Muscle of arm (tissue), 14 donors: ENCODE measurements at places on chromosomes 3 and 15. TPM values are rescaled to one million over a fixed set of nuclear protein-coding genes. Genes with fewer than 3 reads are reported as not detected.

- DNase-seq, result no peak
These were observed 56.1 kb upstream of the ACAN start for GRCh38 chr15:88747111-88747510.

The POPDC2 gene
- 16.0 TPM for polyA plus RNA-seq

DNA sequence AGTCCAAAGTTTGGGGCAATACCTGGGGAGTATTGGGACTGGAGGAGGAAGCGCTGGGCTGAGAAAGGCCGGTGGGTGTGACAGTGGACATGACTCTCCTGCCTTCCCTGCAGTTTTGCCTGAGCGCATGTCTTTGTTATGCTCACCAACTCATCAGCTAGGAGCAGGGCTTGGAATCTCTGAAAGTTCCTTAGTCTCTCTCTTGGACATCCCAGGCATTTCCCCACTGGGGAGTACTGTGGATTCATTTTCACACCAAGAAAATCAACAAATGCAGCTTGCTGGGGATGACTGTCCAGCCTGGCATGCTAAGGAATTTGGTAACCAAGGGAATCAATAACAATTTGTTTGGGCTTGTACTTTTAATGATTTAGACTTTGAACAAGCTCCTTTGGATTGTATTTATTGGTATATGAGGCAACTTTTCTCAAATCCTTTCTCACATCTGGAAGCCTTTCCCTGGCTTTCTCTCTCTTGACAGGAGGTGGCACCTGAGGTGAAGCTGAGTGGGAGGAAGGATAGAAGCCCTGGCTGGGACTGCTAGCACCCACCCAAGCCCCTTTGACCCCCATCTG lies 48.5 kb upstream of the CHST2 start:
- DNase-seq, result no peak

DNA sequence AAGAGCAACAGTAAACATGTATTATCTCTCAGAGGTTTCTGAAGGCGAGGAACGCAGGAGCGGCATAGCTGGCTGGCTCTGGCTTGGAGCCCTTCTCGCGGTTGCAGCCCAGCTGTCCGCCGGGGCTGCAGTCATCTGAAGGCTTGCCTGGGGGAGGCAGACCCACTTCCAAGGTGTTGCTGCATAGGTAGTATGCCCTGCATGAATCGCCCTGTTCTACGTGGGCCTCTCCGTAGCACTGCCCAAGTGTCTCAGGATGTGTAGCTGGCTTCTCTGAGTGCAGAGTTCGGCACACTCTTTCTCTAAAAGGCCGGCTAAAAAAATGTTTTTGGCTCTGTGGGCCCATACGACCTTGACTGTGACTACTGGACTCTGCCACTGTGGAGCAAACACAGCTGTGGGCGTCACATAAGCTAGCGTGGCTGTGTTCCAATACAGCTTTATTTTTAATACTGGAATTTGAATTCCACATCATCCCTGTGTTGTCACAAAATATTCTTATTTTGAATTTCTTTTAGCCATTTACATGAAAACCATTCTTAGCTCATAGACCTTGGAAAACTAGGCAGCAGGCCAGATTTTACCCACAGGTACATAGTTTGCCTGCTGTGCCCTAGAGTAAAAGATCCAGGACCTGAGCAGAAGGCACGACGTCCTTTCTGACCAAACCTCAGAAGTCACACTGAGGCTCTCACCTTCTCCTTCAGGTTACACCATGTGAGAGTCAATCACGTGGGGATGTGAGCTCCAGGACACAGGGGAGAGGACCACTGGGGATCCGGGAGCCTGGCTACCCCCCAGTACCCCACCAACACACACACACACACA lies 55.9 kb downstream of the PGPEP1L start:
- no peak for DNase-seq

The RASL12 gene
- 11.6 TPM for polyA plus RNA-seq

The ISLR2 gene
- polyA plus RNA-seq, result 2.8 TPM

The DAZL gene
- not detected for polyA plus RNA-seq

GRCh38 chr3:171494457-171495109 lies 34.4 kb upstream of the TNIK start:
- DNase-seq, result no peak

DNA sequence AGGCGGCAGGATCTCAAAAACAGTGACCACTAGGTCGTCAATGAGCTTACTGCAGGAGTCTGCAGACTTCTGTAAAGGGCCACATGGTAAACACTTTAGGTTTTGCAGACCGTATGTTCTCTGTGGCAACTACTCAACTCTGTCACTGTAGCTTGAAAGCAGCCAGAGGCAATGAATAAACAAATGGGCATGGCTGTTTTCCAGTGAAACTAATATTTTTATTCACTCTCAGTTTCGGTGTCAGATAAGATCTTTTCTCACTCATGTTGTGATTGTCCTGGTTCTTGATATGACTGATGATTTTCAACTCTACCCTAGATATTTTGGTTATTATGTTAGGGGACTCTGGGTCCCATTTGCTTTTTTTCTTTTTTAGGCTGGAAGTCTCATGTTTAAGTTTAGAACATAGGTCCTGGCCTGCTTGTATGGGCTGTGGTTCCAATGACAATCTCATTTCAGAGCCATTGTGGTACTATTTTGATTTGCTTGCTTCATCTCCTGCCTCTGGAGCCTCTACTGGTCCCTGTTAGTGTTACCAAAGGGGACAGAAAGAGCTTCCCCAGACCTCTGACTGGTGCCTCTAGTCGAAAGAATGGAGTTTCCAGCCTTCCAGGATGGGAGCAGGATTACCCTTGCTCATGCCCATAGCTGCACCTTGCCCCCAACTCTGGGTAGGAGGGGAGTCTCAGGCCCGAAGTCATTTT lies 222.0 kb downstream of the STT3B start:
- no peak for DNase-seq

The IL16 gene
- 8.8 TPM for polyA plus RNA-seq

DNA sequence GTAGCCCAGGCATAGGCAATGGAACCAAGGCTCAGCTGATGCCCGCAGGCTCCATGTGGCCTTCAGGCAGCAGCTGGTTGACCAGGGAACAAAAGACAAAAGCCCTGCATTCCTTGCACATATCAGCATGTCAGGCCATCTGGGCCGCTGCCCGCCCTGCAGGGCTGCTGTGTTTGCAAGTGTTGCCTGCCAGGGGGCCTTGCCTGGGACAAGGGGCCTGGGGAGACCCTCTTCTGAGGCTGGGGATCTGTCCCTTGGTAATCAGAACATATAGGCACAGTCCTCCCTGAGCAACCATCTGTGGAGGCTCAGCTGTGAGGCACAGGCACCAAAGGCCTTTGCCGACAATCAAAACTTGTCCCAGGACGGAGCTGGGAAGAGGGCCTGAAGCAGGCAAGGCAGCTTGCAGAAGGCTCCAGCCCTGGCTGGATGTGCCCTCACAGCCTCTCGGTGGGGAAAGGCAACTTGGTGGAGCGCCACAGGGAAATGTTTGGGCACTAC lies 138.2 kb downstream of the TPRA1 start:
- no peak for DNase-seq

DNA sequence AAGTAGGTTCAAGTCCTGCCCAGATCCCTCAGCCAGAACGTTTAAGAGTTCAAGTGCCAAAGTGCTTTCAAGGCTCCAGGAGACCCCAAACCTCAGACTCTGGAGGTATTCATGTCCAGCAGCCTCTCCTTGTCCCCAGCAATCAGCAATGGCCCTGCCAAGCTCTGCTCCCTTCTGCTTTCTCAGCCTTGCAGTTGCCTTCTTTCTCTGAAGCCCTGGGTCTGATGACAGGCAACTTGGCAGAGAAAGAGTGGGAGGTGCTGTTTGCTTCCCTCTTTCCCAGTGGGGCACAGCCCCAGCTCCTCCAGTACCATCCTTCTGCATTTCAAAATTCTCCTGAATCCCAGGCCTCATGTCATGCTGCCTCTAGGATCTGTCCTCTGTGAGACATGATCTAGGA lies 40.2 kb downstream of the ATP2B2 start:
- DNase-seq, result no peak

GRCh38 chr15:28106294-28107110 lies 7.4 kb upstream of the OCA2 start:
- DNase-seq, result no peak

DNA sequence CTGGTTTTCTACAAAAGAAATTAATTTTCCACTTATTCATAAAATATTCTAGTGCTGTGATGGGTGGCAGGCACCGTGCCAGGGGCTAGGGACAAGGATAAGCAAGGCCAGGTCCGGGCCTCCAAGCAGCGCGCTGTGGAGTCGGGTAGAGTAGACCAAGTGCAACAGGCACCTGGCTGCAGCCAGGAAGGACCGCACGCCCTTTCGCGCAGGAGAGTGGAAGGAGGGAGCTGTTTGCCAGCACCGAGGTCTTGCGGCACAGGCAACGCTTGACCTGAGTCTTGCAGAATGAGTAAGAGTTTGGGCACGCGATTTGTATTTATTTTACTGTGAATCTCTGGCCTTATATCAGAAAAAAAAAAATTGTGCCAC lies at the start of gene CASR:
Gene CASR, plus strand, starts transcription at position 148 of the 372 bp plus-strand sequence. CDS start 70,522 bp downstream, outside the sequence.
- no peak for DNase-seq

DNA sequence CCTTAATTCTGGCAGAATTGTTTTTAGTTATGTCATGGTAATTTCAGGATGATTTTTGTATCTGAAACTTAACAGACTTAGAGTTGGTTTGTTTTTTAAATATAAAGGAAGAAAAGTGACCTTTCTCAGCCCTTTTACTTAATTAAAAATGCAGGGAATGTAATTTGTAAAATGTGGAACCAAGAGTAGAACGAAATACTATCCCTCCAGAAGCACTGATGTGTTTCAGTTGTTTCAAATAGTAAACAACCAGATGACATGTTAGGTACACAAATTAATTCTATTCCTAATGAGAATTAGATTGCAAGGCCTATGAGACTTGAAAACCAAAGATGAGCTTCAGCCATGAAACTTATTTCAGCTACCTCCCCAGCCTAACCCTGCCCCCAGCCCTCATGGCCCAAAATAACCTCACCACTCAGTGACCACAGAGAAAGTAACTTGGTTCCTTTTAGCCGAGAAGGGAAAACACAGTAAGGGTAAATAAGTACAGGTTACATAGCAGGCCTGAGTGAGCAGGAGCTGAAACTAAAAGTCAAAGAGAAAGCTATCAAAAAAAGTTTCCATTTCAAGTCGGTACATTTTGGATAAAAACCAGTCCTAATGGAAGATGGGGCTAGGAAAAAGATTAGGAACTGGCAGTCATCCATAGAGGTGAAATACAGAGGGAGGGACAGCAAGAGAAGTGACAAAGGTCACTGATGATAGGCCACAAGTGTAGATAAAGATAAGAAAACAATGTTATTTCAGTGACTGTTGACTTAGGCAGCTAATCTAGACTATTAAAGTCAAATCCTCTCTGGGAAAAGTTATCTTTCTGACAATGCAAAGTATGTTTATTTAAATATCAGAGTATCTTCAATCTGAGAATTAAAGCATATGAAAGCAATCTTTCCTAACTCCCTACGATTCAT lies 23.2 kb downstream of the SENP8 start:
- DNase-seq, result no peak

The SLC28A1 gene
- polyA plus RNA-seq, result 0.12 TPM

The LXN gene
- polyA plus RNA-seq, result 23.3 TPM

DNA sequence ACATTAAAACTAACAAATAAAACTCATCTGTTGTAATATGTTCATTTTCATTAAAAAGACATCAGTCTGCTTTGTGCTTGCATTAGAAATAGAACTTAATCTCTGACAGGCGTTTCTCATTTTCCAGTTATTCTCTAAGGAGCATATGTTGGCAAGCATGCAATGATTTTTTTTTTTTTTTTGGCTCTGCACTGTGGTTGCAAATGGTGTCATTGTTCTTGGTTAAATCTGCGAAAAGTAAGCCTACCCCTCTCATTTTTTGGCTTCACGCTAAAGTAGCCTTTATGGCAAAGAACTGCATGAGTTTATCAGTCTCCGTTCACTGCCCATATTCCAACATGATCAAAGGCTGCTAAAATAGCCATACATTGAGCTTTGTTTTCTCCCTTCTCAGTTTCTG lies 403.2 kb downstream of the MECOM start:
- DNase-seq, result peak; percentile 59

The PRR23A gene
- polyA plus RNA-seq, result not detected

DNA sequence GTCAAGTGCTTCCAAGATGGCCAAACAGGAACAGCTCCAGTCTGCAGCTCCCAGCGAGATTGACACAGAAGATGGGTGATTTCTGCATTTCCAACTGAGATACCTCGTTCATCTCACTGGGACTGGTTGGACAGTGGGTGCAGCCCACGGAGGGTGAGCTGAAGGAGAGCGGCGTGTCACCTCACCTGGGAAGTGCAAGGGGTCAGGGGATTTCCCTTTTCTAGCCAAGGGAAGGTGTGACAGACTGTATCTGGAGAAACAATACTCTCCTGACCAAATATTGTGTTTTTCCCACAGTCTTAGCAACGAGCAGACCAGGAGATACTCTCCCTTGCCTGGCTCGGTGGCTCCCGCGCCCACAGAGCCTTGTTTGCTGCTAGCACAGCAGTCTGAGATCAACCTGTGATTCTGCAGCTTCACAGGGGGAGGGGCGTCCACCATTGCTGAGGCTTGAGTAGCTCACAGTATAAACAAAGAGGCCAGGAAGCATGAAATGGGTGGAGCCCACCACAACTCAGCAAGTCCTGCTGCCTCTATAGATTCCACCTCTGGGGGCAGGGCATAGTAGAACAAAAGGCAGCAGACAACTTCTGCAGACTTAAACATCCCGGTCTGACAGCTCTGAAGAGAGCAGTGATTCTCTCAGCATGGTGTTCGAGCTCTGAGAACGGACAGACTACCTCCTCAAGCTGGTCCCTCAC lies 293.5 kb upstream of the SUCLG2 start:
- DNase-seq, result no peak

DNA sequence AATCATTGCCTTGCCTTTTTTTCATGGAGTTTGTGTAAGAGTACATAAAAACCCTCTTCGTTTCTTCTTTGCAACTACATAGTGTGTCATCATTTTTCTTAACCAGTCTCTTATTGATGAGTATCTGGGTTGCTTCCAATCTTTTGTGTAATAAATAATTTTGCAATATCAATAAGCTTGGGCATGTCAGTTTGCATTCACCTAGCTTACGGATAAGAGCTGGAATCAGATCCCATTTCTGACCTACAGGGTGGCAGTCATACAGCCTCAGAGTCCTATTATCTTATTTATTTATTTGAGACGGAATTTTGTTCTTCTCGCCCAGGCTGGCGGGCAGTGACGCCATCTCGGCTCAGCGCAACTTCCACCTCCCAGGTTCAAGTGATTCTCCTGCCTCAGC lies 18.3 kb downstream of the ANP32A start:
- DNase-seq, result no peak

GRCh38 chr15:30872341-30872748 lies 31.4 kb upstream of the FAN1 start:
- no peak for DNase-seq

DNA sequence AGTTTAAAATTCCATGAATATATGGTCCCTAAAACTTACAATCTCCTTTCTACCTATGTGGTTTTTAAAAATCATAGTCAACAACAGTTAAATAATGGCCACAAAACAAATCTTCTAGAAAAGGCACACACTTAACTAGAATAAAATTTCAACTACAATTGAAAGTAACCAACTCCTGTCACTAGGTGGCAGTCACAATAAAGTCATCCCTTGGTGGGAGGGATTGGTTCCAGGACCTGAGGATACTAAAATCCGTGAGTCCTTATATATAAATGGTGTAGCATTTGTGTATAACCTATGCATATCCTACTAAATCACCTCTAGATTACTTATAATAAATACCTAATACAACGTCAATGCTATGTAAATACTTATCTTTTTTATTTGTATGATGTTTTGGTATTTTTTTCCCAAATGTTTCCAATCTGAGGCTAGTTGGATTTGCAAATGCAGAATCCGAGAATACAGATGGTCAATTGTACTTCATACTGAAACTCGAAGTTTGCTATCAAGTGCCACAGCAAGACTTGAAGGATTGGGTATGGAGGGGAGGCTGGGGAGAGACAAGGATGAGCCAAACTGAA lies 172.6 kb downstream of the FMN1 start:
- peak; percentile 70 for DNase-seq

The RTP1 gene
- not detected for polyA plus RNA-seq

GRCh38 chr15:88083811-88084760 lies 172.5 kb downstream of the NTRK3 start:
- DNase-seq, result peak; percentile 84

The SEC61A1 gene
- 80.0 TPM for polyA plus RNA-seq
